Activated T-helper 1 cell treated with anti-CD3 and anti-CD28 coated beads, Interleukin-12 subunit alpha, Interleukin-12 subunit beta, Interleukin-2, Interleukin-4 antibody, amounts not matched to agents 30 ng/mL and 10 ng/mL and 1 ng/mL, durations not matched to agents 14 hours and 24 hours and 36 hours (primary cell): ENCODE measurements at places on chromosomes 2 and 18. TPM values are rescaled to one million over a fixed set of nuclear protein-coding genes. Genes with fewer than 3 reads are reported as not detected.

DNA sequence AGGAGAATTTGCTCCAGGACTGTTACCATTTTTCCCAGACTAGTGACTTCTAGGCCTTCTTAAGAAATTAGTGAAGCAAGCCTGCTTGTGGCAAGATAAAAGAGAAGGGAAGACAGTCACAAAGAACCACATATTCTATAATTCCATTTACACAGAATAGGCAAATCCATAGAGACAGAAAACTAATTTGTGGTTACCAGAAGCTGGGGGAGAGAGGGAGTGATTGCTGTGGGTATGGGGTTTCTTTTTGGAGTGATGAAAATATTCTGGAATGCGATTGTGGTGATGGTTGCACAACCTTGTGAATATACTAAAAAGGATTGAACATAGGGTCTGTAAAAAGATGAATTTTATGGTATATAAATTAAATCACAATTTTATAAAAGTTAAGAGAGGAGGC, 37.5 kb upstream of the SIX2 start:
- no peak for DNase-seq

- DNase-seq, result no peak
Observed at GRCh38 chr2:31012406-31012805, 125.8 kb downstream of the GALNT14 start.

KCNG3 gene
- 0.10 and 0.12 TPM in 2 replicates for total RNA-seq

DNA sequence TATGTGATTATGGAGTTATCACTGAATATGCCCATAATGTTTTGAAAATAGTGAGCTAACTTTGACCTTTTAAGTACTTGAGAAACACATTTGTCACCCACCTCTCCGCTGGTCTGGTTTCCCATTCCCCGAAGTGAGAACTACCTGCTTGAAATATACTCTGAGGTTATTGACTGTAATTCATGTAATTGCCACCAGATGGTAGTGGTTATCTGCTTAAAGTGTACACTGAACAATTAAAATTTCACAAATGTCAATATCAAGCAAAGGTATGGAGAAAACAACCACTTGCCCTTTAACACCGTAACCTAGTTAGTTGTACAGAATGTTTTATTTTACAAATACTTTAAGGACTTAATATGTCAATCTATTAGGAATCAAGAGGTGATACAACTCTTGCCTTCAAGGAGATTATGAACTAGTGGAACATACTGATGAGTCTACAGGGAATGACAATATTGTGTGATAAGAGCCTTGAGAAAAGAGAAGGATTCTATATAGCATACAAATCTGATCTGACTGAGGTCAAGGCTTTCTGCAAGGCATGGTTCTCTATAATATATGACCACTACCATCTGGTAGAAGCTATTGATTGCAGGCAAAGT, 316.8 kb upstream of the KCNH7 start:
- DNase-seq, result no peak

LRP2 gene
- total RNA-seq, result 0.05 and 0.17 TPM in 2 replicates

C2orf92 gene
- 16.1 and 17.2 TPM in 2 replicates for total RNA-seq

- no peak for DNase-seq
Observed at GRCh38 chr2:111986116-111986900, 68.8 kb upstream of the TMEM87B start.

DNA sequence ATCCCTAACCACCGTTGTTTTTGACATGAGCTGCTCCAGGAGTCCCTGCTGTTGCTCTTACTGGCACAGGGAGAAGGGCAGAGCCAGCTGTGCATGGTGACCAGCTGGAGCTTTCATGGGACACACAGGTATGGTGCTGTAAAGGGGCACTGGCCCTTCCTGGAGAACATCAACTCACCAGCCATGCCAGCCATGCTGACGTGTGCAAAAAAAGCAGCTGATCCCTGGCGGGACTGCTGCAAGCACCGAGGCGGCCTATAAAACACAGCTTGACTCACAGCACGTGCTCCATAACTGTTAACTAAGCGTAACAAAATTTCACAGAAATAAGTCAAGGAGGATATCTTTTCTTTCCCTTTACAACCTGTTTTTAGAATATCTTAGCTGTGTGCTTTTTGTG, 165.1 kb downstream of the TMEM163 start:
- no peak for DNase-seq

DNA sequence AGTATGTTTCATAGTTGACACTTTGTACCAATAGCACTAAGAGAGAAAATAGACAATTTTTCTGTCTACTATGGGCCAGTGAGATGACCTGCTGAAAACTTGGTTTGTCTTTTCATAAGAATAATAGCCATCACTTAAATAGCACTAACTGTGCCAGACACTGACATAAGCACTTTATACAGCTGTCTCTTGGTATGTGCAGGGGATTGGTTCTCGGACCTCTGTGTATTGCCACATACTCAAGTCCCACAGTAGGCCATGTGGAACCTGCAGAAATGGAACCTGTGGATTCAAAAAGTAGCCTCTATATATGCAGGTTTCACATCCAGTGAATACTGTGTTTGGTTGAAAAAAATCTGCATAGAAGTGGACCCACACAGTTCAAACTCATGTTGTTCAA, 126.7 kb downstream of the XRCC5 start:
- DNase-seq, result no peak

DNA sequence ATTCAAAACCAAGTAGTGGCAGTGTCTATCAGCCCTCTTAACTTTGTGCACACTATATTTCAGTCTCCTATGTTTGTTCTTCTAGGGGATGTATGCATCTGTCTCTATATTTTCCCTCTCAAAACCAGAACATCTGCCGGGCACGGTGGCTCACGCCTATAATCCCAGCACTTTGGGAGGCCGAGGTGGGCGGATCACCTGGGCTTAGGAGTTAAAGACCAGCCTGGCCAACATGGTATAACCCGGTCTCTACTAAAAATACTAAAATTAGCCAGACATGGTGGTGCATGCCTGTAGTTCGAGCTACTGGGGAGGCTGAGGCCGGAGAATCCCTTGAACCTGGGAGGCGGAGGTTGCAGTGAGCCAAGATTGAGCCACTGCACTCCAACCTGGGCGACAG, 9.9 kb upstream of the GAREM2 start:
- no peak for DNase-seq

DNA sequence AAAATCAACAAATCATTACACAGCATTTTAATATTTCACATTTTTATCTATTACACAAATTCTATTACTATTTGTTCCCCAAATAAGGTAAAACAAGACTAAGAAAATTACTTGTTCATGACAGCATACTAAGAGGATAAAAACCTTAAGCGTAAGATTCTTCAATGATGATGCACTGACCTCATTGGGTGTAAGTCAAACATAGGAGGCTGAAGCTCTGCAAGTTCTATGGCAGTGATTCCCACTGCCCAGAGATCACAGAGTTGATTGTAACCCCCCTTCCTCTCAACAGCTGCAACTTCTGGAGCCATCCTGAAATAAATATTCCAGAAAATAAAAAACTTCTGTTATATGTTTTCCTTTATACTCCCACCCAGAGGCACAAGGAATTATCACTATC, 82.2 kb upstream of the CDKL4 start:
- no peak for DNase-seq

- DNase-seq, result no peak
Observed at GRCh38 chr18:39241534-39241933, 1675.9 kb upstream of the CELF4 start.

GRCh38 chr2:18411626-18412025, 148.8 kb downstream of the RDH14 start:
- no peak for DNase-seq

- no peak for DNase-seq
Observed at GRCh38 chr2:23695214-23695889, 231.6 kb downstream of the ATAD2B start.

DNA sequence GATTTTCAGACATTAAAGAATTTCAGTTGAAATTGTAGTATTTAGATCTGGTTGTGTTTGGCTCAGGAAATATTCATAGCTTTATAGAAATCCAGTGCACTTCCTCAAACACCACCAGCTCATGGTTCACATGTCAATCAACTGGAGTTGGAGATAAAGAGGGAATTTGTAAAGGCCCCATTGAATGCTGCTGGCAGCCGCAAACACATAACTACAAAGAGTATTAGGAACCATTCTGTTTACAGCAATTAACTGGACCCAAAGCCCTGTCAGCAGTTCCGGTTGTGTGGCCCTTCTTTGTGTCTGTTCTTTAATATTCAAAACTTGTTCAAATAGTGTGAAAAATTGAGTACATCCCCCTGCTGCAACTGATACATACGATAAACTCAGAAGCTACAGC, 107.4 kb upstream of the LRRTM4 start:
- no peak for DNase-seq

DNA sequence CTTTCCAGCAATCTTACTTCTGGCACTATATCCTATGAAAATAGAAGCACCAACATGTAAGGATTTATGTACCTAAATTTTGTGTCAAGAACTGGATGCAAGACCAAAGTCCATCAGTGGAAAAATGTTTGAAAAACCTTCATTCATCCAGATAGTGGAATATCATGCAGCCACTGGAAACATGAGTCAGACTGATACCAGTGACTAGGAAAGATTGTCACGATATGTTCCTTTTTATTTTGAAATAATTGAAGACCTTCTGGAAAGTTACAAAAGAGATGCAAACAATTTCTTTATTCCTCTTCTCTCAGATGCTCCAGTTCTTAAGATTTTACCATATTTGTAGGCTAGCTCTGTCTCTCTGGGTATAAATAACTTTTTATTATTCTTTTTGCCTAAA, 40.5 kb upstream of the IL1R2 start:
- DNase-seq, result no peak

TFCP2L1 gene
- total RNA-seq, result 0.02 TPM in 1 of 2 replicates, not detected in the other
